Inflammatory macrophage treated with lipopolysaccharide for 4 hours (primary cell): ENCODE measurements at places on chromosomes 3 and 15.

DNA sequence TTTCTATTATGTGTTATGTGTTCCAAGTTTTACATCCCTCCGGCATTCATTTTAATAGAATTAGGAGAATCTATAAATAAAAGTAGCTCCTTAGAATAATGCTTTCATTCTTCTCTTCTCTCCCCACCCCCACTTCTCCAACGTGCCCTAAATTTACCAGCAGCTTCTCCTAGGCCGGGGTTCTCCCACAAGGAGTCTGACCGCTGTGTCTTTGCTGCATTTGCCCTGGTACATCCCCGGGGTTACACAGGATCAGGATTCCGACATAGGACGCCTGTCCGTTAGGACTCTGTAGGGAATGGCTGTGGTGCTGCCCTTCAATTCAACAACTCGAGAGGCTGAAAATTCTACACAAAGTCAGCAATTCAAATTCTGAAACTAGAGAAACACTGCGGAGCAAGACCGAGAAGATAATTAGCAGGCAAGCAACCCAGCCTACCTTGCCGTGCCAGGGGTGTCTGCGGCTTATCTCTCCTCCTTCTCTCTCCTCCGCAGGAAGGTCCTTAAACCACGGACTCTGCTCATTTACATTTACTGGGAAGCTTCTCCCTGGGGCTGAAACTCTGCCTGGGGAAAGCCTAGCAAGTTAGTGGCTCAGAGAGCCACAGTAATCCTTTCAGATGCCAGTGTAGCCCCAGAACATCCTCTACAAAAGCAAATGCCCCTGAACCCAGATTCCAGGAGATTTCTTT, 18.8 kb downstream of the PCSK6 start:
- no peak for DNase-seq

DNA sequence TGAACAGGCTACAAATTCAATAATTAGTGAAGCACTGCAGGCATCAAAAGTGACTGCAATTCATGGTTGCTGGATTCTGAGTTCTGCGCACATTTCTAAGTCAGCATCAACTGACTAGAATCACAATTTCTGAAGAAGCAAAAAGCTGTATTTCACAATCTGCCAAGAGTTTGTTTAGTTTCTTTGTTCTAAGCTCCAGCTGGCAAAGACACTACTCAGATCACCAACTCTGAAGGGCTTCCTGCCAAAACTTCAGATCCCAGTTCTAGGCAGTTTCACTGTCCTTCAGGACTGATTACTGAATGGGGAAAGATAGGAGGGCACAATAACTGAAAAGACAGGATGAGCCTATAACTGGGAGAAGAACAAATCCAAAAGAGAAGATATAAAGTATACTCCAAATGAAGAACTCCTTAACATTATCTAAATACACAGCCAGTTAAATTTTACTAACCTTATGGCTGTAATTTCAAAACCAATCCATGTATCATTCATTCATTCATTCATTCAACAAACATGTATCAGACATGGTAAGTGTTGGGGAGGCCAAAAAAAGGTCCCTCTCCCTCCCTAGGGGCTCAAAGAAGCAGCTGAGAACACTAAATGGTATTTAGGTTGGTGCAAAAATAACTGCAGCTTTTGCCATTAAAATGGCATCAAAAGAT, 17.1 kb downstream of the TJP1 start:
- no peak for DNase-seq

DNA sequence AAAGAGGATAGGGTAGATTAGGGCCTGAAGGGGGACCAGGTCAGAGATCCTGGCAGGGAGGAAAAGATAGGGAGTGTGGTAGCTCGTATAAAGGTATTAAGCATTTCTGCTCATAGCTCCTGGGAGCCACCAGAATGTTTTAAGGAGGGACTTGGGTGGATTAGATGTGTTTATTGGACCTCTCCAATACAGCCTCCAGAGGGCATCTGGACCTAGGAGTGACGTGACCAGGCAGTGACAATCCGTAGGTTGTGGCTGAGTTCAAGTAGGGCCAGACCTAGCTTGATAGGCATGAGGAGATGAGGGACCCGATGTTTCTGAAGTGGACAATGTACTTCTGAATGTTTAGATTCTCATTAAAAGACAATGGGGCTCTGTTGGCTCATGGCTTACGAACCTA, 435.2 kb downstream of the MCTP2 start:
- no peak for DNase-seq

- DNase-seq, result no peak
Observed at GRCh38 chr3:178236555-178237277, 299.5 kb upstream of the KCNMB2 start.

- peak; percentile 92 for DNase-seq
Observed at GRCh38 chr3:187011915-187012314, 81.6 kb downstream of the ST6GAL1 start.
